NCI-H1048 (cell line): ENCODE measurements at places on chromosomes 6 and 20.

DNA sequence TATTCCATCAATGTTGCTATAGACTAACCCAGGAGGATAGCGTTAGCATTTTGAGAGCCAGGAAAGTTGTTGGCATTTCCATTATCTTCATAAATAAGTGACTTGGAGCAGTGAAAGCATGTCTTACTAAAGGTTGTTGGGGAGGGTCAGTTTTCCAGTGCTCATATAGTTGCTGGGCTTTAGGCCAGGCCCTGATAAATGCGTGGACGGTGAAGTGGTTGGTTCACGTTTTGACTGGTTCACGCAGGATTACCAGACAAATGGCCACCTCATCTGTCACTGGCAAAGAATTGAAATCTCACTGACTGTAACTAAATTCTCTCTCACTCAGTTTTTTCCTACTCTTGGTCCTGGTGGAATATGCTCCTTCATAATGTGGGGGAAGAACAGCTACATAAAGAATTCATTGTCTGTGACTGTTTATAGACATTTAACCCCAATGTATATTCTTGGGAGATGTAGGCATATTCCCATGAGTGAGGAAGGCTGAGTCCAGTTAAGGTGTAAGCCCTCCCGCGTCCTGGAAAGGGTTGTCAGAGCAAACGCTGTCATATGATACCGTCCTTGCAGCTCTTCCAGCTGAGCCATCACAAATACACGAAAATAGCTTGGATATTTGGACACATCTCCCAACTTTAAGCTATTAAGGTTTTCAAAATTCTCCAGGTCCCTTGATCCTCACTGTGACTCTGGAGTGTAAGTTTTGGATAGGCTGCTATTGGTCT, 27.8 kb downstream of the LRRC1 start:
- no peak for DNase-seq

GRCh38 chr20:3654326-3655130, 8.7 kb downstream of the GFRA4 start:
- DNase-seq, result no peak

- DNase-seq, result no peak
These were observed 10.9 kb downstream of the HIVEP1 start for GRCh38 chr6:12022953-12023388.

- DNase-seq, result no peak
These were observed 38.2 kb upstream of the IER3 start for GRCh38 chr6:30782425-30783014.

GRCh38 chr6:121594053-121594452, 158.6 kb downstream of the GJA1 start:
- no peak for DNase-seq

DNA sequence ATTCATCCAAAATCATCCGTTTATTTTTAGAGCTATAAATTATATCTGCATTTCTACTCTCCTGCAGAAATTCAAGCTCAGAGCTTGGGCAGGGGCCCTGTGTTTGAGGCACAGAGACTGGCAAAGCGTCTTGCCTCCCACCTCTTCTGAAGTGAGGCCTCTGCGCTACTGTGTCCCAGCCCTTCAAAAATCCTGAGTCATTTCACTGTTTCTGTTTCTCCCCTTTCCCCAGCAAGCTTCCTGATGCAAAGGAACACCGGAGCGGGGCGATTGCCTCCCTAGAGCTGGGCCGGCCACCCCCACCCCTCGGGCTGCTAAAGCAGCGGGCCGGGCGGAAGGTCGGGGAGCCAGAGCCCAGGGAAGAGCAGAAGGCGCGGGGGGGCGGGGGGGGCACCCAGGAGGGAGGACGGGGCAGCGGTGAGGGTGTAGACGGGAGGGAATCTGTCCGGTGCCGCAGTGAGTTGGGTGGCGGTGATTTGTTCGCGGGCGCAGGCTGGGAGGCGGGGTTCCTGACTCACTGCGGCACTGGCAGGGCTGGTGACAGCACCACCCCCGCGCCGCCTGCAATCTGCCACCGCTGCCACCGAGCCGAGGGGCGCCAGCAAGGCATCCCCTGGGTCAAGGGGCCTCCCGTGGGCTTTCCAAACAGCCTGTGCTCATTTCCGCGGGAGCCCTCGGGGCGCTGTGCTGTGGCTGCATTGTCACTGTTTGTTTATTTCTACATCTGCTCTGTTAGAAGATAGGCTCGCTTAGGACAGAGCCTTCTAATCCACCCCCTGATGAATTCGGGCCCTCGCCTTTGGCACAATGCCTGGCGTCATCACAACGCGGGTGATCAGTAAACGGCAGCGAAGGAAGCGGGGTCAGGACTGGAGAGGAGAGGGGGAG, 46.5 kb upstream of the SNAP25 start:
- DNase-seq, result no peak

- no peak for DNase-seq
These were observed 40.5 kb downstream of the BEND6 start for GRCh38 chr6:56995347-56995902.
